ENCODE measurements at places on chromosomes 5 and 9.

- no peak for DNase-seq
Observed at GRCh38 chr9:105248691-105249090, 4.2 kb downstream of the SLC44A1 start.

GRCh38 chr5:64285188-64286130 is 119.8 kb downstream of the RNF180 start:
- DNase-seq = no peak

DNA sequence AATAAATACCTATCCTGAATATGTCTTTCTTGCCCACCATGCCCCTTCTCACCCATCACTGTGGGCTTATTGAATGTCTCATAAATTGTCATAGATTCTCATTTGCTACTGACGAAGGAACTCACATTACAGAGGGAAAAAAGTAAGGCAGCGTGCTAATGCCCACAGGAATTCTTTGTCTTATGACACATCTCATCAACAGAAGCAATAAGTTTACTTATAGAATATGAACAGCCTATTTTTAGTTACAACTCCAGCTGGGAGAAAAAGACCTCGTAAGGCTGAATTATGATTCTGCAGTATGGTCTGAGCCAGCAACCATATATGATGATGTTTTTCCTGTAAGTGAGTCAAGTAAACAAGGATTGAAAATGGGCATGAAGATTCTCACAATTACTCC is 22.4 kb upstream of the ATG10 start:
- no peak for DNase-seq

DNA sequence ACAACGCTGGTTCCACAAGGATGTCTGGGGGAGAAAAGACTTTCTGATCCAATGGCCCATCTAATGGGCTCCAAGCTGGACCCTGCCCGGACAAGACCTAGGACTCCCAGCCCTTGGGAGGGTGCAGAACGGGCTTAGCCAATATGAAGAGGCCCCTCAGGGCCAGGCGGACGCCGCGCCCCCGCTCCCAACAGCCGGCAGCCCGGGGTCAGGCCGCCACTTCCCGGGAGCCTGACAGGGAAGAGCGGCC is 493 bp downstream of the P4HA2 start:
- DNase-seq = no peak

- no peak for DNase-seq
Observed at GRCh38 chr5:464843-465590, 22.0 kb downstream of the EXOC3 start.

DNA sequence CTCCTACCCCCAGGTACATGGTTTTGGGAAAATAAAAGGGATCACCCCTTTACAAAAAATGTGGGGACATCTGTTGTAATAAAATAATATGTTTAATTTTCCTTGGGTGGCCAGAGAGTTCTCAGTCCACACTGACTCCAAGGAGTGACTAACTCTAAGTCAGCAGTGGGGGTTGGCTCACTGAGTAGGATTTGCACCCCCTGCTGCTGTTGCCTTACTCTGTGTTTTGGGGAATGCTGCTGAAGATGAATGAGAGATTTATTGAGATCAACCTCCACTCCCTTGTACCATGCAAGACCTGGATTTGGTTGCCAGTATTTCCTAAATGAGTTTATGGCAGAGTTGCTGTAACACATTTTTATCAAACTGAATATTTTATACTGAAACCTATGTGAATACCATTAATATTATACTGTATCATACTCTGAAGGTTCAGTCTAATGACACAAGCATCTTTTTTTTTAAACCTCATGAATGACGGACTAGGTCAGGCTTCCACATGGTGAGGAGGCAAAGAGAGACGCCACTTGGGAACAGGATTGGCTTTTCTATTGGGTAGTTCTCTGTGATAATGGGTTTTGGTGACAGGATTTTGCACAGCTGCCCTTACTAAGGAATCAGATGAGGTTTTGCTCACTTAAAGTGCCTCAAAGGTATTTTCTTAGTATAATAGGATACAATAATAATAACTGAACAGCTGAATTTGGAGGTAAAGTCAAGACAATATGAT is 121.3 kb upstream of the OSMR start:
- no peak for DNase-seq

DNA sequence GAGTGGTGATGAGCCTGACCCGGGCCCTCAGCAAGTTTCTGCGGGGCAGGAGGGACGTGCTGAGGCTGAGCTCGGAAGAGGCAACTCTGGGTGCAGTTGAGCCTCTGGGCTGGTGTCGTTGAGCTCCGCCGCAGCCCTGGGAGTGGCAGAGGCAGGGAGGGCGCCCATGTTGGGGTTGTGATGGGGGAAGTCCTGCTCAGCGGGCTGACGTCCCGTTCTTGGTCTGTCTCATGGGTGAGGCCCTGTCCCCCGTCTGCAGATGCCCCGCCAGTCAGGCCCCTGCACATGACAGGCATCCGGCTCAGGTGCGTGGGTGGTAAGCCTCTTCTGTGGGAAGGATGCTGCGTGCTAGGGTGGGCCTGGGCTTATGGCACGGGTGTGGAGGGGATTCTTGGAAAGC is 64.3 kb downstream of the RXRA start:
- peak; percentile 50 for DNase-seq

- DNase-seq = no peak
Observed at GRCh38 chr9:14660721-14661120, 32.5 kb downstream of the ZDHHC21 start.

DNA sequence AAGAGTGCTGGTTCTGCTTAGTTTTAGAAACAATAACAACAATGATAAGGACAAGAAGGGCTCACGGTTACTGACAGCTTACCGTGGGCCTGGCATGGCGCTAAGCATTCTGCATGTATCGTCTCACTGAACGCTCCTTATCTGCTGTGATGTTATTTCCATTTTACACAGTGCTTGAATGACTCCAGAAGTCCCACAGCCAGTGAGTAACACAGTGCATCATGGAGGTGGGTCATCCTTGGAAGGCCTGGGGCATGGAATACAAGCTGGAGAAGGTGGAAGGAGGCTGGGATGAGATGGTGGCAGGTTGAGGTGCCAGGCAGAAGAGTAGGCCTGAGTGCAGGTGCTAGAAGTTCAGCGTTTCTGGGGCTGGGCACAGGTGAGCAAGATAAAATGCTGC is 36.5 kb upstream of the FAT2 start:
- no peak for DNase-seq

GRCh38 chr5:36417221-36417620 is 115.5 kb upstream of the RANBP3L start:
- DNase-seq = no peak

DNA sequence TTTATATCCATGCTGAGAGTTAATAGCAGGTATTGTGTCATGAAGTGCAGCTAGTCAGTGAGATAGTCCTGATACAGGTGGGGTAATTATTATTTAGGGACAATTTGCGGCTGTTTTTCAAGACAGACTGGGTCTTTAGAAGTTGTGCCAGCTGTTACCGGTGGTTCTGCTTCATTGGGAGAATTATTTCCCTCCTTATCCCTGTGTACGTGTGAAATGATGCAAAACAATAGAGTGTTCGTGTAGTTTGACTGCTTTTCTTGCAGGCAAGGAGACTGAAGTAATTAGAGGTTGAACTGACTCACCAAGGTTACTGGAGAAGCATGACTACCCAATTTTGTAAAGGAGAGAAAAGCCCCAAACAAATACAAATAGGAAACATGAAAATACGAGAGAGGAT is 101.7 kb downstream of the ARRDC3 start:
- no peak for DNase-seq

- DNase-seq = no peak
Observed at GRCh38 chr5:73363911-73364730, 84.5 kb downstream of the FOXD1 start.

DNA sequence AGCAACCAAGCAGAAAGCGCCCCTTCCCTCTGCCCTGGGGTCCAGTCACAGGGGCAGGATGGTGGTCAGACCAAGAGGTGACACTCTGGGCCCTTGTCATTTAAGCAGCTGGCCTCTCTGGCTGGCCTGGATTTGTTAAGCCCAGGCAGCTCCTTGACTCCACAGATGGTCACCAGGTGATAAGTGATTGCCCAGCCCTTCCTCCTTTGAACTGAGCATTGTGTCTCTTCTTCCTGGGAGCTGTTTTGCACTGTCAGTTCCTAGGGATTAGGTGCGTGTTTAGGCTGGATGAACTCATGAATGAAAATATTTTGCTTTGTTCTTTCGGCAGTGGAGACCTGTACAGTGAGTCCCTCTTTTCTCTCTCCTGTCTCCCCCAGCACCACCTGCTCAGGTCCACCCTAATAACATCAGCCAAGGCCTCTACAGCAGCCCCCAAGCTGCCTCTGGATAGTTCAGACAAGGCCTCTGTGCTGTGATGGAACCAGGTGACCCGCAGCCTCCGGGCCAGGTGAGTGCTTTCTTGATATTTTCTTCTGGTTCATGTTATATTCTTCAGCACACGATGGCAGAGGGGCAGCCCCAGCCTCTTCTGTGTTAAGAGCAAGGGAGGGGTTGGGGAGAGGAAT is 139.7 kb upstream of the PITX1 start:
- DNase-seq = no peak

- DNase-seq = no peak
Observed at GRCh38 chr5:143874312-143874711, 62.4 kb downstream of the HMHB1 start.

DNA sequence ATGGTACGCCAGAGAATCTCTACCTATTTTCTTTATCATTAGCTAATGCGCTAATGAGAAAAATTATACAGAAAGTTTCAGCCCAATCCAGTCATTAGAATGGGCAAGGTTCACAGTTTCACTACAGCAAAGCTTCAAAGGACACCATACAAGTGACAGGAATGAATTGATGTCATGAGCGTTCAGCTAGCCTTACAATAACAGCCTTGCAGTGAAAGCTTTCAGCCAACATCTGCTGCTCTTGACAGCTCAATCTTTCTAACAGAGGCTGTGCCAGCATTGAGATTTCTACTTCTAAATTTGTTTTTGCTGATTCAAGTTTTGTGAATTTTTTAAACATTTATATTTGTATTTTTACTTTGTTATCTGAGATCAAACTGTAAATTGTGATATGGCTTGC is 302.4 kb upstream of the FAM174A start:
- no peak for DNase-seq

DNA sequence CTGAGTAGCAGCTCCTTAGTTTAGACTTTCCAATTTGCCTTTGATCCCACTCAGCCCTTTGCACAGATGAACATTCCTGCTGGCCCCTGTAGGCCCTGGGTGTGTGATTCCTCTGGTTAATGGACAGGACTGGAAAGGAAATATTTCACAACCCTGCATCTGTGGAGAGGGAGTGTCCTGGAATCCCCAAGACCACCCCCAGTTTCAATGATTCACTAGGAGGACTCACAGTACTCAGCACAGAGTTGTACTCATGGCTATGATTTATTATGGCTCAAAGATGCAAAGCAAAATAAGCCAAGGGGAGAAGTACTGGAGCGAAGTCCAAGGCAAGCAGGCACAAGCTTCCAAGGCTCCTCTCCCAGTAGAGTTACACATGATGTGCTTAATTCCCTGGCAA is 42.4 kb upstream of the TJP2 start:
- DNase-seq = no peak

- no peak for DNase-seq
Observed at GRCh38 chr5:14004598-14005394, 60.3 kb upstream of the DNAH5 start.

- DNase-seq = no peak
Observed at GRCh38 chr9:38195737-38196161, 126.7 kb upstream of the SHB start.

DNA sequence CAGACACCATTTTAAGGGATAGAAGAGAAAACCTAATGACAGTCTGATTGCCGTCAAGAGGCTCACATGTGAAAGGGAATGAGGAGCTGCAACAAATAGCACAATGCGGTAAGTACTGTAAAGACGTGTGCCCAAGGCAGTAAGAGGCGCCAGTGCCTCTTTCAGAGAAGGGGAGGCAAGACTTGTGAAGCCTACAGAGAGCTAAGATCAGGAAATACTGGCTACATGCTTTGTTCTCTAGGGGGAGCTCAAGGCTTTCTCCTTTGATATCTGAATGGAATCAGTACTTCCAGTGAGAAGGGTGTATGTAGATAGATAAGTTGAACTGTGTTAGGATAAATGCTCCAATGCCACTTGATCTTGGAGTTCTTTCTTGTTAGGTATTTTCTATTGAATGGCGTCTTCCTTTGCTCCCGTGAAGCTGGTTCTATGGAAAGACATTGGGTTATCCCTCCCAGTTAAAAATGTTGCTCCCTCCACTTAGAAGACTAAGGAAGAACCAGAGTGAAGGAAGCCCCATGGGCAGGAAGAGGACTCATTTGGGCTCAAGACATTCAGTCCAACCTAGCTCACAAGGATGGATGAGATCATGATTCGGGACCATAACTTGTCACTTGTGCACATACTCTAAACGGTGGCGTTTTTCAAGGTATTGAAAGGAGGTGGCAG is 23.5 kb upstream of the ALDOB start:
- no peak for DNase-seq

- no peak for DNase-seq
Observed at GRCh38 chr9:26054600-26055520, 376.6 kb upstream of the TUSC1 start.

- no peak for DNase-seq
Observed at GRCh38 chr9:131469951-131470350, 32.8 kb upstream of the POMT1 start.

Data from activated T-cell treated with anti-CD3 and anti-CD28 coated beads for 4 hours (primary cell).